ENCODE measurements at places on chromosomes 7 and 10.

- no peak for DNase-seq
Measured at GRCh38 chr10:104516986-104517385, 124.1 kb upstream of the SORCS3 start.

GRCh38 chr7:50303335-50304128 is 984 bp upstream of the IKZF1 start:
- peak; percentile 61 for DNase-seq

GRCh38 chr7:16356301-16356958 is 64.9 kb downstream of the CRPPA start:
- DNase-seq, result no peak

GRCh38 chr7:128947854-128948253 is 10.1 kb downstream of the IRF5 start:
- DNase-seq, result no peak

DNA sequence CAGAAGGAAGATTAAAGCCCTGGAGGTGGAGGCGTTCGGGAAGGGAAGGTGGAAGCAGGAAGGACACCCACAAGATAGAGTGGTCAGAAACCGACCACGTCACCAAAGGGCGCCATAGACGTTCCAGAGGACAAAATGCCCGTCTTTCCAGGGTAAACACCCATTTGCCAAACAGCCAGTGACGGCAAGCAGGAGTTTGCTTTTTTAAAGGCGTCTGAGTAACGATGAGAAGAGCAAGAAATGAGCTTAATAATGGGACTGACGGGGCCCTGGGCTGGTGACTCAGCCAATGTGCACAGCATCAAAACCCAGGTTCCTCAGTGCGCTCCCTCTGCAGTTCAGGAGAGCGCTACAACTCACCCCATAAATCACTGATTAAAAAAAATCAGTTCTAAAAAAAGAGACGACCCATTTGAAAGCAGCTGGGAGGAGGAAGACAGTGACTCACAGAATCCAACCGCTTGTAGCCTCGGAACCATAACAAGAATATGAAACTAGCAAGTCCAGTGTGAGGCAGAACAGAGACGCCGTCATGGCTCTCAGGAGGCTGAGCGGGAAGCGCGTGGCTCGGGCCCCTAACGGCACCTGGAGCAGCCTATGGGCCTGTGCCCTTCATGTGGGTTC is 5.9 kb downstream of the DIP2C start:
- DNase-seq, result no peak

- DNase-seq, result no peak
Measured at GRCh38 chr7:80412842-80413241, 99.0 kb downstream of the GNAT3 start.

GRCh38 chr7:46139079-46139478 is 218.0 kb upstream of the IGFBP3 start:
- no peak for DNase-seq

- DNase-seq, result no peak
Measured at GRCh38 chr7:27709137-27710075, 30.6 kb upstream of the TAX1BP1 start.

DNA sequence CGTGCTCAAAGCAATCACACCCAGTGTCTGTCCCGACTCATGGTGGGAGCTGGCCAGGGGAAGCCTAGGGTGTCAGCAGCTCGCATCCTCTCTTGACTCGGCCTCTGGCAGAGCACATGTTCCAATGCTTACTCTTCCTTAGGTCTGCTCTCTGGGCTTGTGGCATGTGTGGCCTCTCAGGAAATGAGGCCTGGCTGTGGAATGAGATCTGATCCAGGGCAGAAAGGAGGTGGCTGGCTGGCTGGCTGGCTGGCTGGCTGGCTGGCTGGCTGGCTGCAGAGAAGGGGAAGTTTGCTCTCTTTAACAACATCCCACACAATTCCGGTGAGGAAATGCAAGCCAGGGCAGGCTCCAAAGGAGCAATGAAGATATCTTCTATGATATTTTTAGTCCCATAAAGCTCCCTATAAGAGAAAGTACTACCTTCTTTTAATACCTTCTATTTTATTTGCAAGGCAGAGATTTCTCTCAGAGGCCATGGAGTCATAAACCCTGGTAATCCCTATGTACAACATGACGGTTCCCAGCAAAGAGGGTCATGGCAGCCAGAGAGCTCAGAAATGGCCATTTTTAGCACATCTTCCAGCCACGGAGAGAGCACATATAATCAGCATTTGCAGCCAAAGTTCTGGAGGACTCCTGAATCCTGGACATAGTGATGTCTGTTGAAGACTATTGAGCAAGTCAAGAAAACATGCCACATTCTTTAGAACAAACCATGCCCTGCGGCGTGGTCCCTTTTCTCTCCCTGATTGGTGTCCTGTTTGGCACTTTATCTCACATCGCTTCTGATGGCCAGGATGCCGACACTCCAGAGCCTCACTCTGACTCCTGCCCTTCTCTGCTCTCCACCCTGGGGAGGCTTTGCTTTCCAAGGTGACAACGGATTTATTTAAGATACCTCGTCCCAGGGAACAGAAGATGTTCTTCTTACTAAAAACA is 153.7 kb downstream of the FANK1 start:
- DNase-seq, result no peak

- no peak for DNase-seq
Measured at GRCh38 chr10:122375679-122376160, 1.2 kb downstream of the PLEKHA1 start.

DNA sequence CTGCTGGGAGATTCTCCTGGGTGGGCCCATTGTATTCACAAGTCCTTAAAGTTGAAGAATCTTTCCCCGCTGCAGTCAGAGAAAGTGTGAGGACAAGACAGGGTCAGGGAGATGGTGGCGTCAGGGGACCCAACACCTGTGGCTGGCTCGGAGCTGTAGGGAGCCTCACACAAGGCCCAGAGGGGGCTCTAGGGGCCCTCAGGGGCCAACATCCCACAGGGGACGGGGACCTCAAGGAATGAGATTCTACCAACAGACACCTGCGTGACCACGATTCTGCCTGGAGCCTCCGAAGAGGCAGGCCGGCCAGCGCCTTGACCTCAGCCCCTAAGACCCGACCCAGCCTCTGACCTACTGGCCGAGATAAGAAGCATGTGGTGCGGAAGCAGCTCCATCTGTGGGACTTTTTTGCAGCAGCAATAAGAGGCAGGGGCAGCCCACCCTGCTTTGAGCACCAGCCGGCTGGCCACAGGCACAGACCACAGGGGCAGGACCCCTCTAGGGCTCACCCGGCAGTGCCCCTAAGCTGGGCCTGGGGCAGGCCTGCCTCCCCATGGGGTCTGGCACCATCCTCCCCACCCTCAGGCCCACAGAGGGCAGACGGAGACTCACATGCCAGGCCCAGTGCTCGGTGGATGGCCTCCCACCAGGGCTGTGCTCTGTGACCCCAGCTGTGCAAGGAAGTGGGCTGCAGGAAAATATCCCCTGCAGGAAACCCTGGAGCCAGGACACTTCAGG is 13.2 kb downstream of the RASGEF1A start:
- DNase-seq, result no peak

- DNase-seq, result peak; percentile 71
Measured at GRCh38 chr7:134051020-134051419, 76.1 kb upstream of the LRGUK start.
